ENCODE measurements at places on chromosomes 16 and 17.

- no peak for DNase-seq
Observed at GRCh38 chr17:56661906-56662305, 68.4 kb downstream of the NOG start.

- DNase-seq: no peak
Observed at GRCh38 chr17:76432004-76432403, 20.9 kb downstream of the UBE2O start.

- DNase-seq: no peak
Observed at GRCh38 chr16:84513123-84513522, 8.7 kb upstream of the MEAK7 start.

GRCh38 chr16:12627394-12627793, 176.3 kb downstream of the CPPED1 start:
- DNase-seq: no peak

DNA sequence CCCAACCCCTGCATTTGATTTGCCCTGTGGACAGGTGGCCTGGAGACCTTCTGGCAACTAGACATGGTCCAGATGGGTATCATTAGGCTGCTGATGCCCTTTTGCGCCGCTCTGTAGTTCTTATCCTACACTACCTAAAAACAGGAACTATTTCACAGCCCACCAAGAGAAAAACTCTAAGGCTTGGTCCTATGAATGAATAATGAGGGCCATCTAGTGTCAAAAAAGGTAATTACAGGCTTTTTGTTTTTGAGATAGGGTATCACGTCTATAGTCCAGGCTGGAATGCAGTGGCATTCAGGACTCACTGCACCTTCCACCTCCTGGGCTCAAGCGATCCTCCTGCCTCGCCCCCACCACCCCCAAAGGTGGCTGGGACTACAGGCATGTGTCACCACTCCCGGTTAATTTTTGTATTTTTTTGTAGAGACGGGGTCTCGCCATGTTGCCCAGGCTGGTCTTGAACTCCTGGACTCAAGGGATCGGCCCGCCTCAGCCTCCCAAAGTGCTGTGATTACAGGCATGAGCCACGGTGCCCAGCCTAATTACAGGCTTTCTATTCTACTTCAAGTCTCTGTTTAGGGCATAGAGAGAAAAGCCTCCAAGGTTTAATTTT, 20.9 kb downstream of the COIL start:
- DNase-seq: no peak

GRCh38 chr17:64504769-64505339, 1.2 kb downstream of the DDX5 start:
- no peak for DNase-seq

DNA sequence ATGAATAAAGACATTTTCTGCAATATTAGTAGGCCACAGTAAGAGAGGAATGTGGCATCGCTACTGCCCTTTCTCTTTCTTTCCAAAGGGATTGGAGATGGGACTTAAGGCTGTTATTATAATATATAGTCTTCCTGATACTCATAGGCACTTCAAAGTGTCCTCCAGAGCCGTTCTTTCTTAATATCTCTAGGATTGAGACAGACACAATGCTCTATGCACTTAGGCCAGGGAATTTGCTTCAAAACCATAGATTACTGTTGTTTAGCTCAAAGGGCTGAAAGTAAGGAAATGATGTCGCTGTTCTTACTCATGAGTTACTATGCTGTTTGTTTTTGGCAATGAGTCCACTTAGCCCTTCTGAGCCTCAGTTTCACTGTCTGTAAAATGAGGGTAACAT, 590.5 kb downstream of the CDH11 start:
- no peak for DNase-seq

GRCh38 chr17:45902892-45903346, 8.6 kb downstream of the MAPT start:
- no peak for DNase-seq

- DNase-seq: no peak
Observed at GRCh38 chr17:3665834-3666233, 2.5 kb downstream of the TAX1BP3 start.

DNA sequence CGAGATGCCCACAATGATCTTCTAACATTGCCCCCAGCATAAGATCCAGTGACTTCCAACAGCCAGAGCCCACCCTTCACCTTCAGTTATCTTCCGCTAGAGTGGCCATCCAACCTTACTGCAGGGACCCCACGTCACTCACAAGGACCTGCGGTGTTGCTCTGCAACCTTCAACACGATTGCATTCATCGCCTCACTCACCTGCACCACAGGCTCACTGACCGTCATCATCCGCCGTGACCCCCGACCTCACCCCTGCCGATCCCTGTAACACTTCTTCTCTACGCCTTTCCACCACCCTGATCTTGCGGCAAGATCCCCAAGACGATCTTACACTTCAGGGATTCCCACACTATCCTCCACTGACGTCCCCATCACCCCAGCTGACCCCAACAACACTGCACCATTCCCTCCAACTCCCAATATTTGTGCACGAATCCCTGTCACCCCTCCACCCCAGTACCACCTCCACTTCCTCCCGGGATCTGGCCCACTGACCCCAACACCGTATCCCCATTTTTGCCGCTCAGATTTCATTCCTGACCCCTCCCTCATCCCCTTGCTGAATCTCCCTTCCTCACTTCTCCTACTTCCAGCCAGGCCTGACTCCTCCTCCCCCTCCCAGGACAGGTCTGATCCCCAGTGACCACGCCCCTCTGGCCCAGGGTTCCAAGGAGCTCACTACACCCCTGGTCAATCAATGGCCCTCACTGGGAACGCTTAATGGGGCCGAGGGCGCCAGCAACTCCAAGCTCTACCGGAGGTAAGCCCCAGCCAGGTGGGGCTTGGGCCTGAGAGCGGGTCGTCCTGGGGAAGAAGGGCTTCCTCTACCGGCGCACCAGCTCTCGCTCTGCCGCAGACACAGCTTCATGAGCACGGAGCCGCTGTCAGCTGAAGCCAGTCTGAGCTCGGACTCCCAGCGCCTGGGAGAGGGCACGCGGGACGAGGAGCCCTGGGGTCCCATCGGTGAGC, 7.6 kb downstream of the RUNDC3A start:
- DNase-seq: no peak

DNA sequence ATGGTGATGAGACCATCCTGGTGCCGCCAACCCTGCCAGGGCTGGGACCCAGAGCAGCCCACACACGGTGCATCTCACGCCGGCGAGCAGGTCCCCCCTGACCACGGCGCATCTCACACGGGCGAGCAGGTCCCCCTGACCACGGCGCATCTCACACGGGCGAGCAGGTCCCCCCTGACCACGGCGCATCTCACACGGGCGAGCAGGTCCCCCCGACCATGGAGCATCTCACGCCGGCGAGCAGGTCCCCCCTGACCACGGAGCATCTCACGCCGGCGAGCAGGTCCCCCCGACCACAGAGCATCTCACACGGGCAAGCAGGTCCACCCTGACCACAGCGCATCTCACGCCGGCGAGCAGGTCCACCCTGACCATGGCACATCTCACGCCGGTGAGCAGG, 59.2 kb downstream of the MRM3 start:
- no peak for DNase-seq

DNA sequence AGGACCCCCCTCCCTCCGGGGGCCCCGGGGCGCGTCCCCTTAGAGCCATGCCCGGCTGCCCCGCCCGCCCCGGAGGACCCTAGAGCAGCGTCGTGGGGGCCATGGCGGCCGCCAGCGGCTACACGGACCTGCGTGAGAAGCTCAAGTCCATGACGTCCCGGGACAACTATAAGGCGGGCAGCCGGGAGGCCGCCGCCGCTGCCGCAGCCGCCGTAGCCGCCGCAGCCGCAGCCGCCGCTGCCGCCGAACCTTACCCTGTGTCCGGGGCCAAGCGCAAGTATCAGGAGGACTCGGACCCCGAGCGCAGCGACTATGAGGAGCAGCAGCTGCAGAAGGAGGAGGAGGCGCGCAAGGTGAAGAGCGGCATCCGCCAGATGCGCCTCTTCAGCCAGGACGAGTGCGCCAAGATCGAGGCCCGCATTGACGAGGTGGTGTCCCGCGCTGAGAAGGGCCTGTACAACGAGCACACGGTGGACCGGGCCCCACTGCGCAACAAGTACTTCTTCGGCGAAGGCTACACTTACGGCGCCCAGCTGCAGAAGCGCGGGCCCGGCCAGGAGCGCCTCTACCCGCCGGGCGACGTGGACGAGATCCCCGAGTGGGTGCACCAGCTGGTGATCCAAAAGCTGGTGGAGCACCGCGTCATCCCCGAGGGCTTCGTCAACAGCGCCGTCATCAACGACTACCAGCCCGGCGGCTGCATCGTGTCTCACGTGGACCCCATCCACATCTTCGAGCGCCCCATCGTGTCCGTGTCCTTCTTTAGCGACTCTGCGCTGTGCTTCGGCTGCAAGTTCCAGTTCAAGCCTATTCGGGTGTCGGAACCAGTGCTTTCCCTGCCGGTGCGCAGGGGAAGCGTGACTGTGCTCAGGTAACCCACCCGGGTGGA, 759 bp downstream of the ALKBH5 start:
- no peak for DNase-seq

DNA sequence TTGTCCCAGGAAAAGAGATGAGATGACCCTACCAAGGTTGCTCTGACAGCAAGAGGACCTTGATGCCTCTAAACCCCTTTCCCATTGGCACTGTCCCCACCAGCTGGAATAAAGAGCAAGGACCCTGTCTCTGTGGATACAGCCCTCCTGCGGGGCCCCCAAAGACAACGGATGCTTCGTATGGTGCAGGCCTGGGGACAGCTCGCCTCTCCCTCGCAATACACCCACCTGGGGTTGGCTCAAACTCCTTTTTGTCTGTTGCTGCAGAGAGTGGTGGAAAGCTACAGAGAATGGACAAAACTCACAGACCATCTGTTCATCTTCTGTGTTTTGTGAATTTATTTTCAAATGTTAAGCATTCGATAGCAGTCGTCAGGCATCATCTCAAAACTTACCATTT, 27.6 kb upstream of the CACNG3 start:
- no peak for DNase-seq

DNA sequence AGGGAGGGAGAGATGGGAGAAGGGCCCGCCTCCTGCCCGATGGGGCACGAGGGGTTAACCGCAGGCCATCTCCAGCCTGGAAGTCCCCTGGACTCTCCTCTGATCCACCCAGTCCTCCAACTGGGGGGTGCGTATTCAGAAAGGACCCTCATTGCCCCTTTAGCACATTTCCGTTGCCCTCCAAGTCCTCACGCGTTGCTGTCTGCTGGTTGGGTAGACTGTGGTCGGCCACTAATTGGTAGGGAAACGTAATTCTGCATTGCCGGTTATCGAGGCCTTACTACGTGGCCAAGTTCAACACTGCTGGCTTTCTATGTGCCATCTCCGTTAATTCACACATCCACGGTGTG, 103.4 kb downstream of the FOXL1 start:
- no peak for DNase-seq

GRCh38 chr17:4808378-4808767, 1.4 kb downstream of the PLD2 start:
- DNase-seq: no peak

- DNase-seq: no peak
Observed at GRCh38 chr16:6732166-6732565, 600.5 kb upstream of the RBFOX1 start.

DNA sequence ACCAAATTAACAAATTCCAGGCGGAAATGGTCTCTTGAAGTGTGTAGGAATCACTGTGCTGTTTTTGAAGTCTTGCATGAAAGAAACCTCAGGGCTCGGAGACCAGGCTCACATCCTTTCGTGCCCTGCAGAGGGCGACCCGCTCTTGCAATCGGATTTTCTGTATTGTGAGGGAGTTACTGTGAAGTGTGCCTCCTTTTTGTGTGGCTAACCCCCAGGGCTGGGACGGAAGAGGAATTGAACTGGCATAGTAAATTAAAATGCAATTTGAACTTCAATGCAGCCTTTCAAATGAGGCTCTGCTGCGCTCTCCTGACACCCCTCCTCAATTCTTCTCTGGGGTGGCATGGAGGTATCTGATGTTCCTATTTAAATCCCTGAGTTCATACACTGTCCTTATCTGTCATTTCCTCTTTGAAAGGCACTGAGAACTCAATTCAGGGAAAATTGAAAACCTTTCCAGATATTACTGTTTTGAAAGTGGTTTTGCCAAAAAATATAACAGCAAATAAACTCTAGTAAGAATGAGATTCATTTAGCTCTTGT, 51.5 kb upstream of the MGAT5B start:
- peak; percentile 55 for DNase-seq

- DNase-seq: no peak
Observed at GRCh38 chr17:37079735-37080134, 131.0 kb downstream of the AATF start.

GRCh38 chr17:37327341-37328090, 48.3 kb upstream of the C17orf78 start:
- DNase-seq: no peak

DNA sequence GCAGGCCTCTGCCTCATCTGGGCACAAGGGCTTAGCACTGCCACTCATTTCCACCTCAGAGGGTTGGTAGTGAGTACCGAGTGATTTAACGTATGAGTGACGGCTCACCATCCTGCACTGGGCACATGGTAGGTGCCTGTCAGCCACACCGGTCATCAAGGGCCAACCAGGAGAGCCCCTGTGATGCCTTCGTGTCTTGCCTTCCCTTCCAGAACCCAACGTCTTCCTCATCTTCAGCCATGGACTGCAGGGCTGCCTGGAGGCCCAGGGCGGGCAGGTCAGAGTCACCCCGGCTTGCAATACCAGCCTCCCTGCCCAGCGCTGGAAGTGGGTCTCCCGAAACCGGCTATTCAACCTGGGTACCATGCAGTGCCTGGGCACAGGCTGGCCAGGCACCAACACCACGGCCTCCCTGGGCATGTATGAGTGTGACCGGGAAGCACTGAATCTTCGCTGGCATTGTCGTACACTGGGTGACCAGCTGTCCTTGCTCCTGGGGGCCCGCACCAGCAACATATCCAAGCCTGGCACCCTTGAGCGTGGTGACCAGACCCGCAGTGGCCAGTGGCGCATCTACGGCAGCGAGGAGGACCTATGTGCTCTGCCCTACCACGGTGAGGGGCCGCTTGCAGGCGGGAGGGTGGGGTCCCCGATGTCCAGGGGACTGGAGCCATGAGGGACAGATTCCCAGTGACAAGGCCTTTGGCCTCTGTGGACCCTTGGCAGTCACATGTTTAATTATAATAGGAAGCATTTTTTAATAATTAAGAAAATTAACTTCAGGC, 37.1 kb downstream of the MRC2 start:
- no peak for DNase-seq

- DNase-seq: no peak
Observed at GRCh38 chr17:71909155-71909554, 211.7 kb upstream of the SOX9 start.

- no peak for DNase-seq
Observed at GRCh38 chr16:73670836-73671820, 623.2 kb upstream of the ZFHX3 start.
